OCI-M1 (cell line): ENCODE measurements at places on chromosomes 5 and 9.

- DNase-seq: no peak
Observed at GRCh38 chr5:3209918-3210317, 385.7 kb upstream of the IRX1 start.

DNA sequence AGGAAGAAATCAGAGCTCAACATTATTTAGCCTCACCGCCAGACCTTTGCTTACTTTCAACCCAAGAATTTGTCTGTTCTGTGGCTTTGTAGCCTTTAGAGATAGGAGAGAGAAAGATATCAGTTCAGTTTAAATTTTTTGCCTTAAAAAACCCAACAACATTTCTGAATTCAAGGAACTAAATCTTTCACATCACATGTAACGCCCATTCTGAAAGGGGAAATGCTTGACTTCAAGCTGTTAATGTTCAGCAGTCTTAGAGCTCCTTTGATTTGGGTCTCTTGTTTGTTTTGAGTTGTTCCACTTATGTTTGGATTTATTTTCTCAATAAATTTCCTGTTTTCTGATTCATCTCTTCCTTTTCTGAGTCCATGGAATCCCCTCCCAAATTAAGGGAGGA, 294.5 kb downstream of the ARHGAP26 start:
- peak; percentile 45 for DNase-seq

DNA sequence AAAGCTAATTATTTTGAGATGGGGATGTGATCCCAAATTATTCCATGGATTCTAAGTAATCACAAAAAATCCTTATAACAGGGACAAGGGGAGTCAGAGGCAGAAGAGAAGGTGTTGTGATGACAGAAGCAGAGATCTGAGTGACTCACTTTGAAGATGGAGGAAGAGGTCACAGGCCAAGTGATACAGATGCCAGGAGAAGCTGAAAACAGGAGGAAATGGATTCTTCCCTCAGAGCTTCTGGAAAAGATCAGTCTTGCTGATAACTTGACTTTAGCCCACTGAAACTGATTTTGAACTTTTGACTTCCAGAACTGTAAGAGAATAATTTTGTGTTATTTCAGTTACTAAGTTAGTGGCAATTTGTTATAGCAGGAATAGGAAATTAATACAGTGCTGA, 105.3 kb downstream of the GCNT1 start:
- no peak for DNase-seq

GRCh38 chr5:159047086-159047485, 52.6 kb downstream of the EBF1 start:
- no peak for DNase-seq

- peak; percentile 60 for DNase-seq
Observed at GRCh38 chr5:33257807-33258429, 182.8 kb upstream of the TARS1 start.

- no peak for DNase-seq
Observed at GRCh38 chr5:175021841-175022625, 297.7 kb downstream of the MSX2 start.

- no peak for DNase-seq
Observed at GRCh38 chr9:69279084-69279731, 45.8 kb upstream of the ENTREP1 start.

GRCh38 chr5:38916802-38917201, 71.0 kb downstream of the OSMR start:
- DNase-seq: no peak

GRCh38 chr5:17355586-17356346, 138.3 kb downstream of the BASP1 start:
- DNase-seq: no peak

- DNase-seq: peak; percentile 79
Observed at GRCh38 chr9:127862075-127863011, 7.9 kb upstream of the ENG start.

DNA sequence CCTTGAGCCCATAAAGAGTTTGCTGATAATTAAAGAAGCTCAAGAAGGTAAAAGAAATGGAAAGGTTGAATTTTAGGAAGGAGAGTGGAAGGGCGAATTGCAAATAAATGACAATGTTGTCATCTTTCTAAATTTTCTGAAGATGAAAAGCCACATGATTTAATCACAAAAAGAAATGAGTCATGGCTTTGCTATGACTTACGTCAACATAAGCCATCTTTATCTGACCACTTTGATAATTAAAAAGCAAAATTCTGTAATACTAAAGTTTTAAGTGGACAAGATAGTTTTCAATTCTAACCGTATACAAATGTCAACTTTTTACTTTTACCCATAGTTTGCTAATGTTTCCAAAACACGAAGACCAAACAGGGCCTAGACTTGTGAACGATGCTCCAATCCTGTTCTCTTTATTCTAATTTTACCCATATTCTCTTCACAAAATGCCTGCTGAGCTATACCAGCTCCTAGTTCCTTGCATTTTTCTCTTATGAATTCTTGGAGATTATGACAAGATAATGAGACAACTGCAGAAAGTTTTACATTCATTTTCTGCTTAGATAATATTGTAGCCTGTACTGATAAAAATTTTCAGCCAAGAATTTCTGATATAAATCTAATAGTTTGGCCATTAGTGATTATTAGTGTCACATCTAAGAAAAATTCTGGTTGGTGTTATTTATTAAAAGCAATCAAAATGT, 21.8 kb upstream of the PRUNE2 start:
- peak; percentile 19 for DNase-seq

DNA sequence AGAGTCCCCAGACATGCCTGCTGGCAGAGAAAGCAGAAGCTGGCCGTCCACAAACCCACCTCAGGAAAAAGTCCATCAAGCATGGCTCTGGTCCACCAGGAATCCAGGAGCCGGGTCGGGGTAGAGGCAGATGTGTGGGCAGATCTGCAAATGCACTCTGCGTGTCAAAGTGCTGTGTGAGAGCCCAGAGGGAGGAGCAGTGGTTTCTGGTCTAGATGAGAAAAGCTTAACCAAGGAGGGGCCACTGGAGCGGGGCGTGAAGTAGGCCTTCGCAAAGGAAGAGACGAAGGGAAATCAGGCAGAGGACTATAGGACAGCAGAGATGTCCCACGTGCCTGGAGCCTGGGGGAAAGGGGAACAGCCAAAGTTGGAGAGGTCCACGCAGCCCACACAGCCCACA, 40.0 kb downstream of the TTLL11 start:
- DNase-seq: no peak

DNA sequence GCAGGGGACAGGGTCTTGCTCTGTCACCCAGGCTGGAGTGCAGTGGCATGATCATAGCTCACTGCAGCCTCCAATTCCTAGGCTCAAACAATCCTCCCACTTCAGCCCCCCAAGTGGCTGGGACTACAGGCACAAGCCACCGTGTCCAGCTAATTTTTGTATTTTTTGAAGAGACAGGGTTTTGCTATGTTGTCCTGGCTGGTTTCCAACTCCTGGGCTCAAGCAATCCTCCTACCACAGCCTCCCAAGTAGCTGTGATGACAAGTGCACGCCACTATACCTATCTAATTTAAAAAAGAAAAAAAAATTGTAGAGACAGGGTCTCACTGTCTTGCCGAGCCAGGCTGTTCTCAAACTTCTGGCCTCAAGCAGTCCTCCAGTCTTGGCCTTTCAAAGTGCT, 31.6 kb upstream of the LECT2 start:
- DNase-seq: no peak

DNA sequence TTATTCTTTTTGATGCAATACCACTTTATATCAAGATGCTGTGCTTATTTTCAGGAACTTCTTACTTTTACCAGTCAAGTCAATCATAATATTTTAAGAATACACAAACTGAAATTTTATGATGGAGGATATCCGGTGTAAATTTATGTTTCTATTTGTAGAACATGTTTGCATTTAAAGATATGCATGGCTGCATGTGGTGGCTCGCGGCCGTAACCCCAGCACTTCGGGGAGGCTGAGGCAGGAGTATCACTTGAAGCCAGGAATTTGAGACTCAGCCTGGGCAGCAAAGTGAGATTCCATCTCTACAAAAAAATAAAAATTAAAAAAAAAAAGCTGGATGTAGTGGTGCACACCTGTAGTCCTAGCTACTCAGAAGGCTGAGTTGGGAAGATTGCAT, 73.5 kb upstream of the ALDH1A1 start:
- DNase-seq: no peak

DNA sequence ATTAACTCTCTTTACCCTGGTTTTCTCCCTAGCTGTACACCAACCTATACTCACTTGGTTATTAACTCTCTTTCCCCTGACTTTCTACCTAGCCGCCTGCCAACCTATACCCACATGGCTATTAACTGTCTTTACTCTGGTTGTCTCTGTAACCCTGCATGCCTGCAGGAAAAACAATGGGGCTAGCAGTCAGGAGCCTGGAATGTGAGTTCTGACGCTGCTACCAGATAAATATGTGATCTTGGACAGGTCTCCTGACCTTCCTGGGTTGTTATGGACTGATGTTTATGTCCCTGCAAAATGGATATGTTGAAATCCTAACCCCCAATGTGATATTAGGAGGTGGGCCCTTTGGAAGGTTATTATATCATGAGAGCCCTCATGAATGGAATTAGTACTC, 119.2 kb downstream of the SMARCA2 start:
- DNase-seq: no peak

- DNase-seq: no peak
Observed at GRCh38 chr5:40762705-40763104, 6.9 kb upstream of the TTC33 start.

- DNase-seq: no peak
Observed at GRCh38 chr5:150556106-150556505, 48.2 kb downstream of the NDST1 start.

DNA sequence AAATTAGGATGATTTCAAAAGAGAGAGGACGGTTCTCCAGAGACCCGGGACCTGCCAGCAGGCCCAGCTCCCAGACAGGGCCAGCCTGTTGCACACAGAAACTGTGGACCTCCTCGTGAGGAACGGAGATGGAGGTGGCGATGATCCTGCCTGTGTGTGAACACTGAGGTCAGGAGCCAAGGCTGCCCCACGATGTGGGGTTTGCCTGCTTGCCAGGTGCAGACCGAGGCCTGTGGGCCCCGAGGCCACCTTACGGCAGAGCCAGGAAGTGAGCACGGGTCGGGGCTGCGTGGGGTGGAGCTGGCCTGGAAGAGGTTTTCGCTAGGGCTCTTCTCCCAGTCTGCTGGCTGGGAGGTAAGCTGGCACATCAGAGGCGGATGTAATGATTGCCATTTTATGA, 4.3 kb downstream of the FAM163B start:
- DNase-seq: no peak

DNA sequence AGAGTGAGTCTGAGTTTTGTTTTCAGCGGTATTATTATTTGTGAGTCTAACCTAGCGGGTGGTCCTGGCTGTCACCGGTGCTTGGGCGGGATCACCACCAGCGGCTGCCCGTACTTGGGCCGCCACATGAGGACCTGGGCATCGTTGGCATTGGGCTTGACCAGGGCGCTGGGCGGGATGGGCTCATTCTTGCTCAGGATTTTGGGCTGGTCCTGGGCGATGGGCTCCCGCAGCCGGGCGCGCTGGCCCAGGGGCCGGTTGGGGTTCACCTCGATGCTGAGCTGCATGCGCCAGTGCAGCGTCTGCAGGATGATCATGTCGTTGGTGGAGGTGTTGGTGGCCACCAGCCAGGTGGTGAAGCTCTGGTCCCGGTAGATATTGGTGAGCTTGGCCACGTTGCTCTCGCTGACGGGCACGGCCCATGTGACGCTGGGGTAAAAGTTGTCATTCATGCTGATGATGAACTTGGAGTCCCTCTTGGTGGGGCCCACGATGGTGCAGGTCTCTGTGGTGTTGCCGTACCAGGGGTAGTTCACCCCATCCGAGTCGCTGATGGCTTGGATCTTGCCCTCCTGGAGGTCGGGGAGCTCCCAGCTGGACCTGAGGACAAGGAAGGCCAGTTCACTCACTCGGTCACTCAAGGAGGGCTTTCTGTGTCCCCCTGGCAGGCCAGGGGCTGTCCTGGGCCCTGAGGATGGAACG, 15.4 kb downstream of the FAM78A start:
- no peak for DNase-seq

- no peak for DNase-seq
Observed at GRCh38 chr5:175356428-175356827, 87.6 kb downstream of the DRD1 start.

DNA sequence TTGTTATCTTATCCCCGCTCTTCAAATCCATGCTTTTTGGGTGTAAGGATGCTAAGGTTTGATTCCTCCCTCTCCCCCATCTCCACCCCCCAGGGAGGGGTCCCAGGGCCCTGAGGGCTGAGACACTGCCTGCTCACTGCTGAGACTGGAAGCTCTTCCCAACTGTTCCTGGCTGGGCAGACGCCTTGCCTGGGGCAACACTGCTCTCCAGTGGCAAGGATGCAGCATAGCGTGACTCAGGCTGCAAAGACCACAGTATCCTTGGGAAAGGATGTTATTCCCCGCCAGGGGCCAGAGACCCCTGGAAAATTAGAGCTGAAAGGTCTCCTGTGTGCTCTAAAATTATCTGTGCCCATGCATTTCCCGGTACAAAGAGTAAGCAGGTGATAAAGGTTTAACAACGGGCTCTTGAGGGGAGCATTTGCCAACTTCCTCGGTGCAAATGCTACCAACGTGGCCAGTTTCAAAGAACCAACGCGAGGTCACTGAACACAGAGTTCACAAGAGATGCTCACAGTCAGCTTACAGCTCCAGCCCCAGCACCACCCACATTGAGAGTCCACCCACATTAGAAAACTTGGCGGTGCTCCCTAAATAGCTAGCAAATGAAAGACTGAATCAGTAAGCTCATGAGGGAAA, 271.9 kb downstream of the NSG2 start:
- DNase-seq: peak; percentile 43

DNA sequence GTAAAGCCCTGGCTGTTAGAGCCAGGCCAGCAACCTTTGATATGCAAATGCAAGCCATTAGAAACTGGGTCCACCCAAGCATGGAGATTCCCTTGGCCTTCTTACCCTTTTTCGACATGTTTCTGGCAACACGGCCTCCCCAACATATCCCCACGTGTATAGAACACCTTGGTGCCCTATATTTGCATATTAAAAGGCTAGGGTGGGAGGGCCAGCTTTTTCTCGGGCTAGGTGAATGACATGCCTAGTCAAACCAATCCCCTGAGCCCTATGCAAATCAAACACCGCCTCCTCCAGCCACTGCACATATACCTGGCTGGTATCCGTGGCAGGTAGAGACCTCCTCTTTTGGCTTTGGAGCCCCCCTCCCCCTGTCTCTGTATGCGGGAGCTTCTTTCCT, 55.6 kb upstream of the ZFR start:
- DNase-seq: no peak

DNA sequence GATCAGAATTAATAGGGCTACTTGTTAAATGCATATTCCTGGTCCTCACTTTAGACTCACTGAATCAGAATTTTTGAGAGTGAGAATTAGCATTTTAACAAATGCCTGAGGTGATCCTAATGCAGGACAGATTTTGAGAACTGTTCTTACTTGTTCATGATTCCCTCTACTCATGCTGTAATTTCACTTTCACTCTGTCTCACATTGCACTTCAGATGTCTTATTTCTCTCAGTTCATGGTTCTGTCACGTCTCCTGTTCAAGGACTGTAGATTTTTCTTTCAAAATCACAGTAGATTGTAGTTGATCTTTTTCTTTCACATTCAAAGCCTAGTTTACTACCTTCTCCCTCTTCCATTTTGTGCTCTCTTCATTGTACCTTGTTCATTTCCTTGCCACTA, 54.3 kb downstream of the ADGRV1 start:
- DNase-seq: peak; percentile 68

- DNase-seq: no peak
Observed at GRCh38 chr5:170590566-170590965, 86.7 kb downstream of the KCNIP1 start.
